ENCODE measurements at places on chromosomes 12 and 14.

- DNase-seq = no peak
Measured at GRCh38 chr14:60346706-60347105, 97.7 kb downstream of the PPM1A start.

GRCh38 chr12:88553941-88554658, 26.2 kb downstream of the KITLG start:
- DNase-seq = peak; percentile 82

- no peak for DNase-seq
Measured at GRCh38 chr12:57864442-57865083, 18.0 kb upstream of the CTDSP2 start.

DNA sequence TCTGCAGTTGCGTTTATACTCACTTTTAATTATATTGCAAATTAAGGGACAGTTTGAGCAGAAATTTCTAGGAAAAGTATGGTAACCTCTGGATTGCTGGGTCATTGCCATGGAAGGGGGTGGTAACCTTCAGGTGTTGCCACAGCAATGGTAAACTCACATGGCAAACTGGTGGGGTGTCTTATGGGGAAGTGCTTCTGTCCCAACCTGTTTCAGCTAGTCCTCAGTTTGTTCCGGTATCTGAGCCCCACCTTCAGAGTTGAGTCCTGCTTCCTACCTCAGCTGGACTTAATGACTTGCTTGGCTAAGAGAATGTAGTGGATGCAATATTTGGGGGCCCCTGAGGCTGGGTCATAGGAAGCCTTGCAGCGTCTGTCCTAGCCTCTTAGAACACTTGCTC, 7.3 kb upstream of the CLMN start:
- DNase-seq = no peak

DNA sequence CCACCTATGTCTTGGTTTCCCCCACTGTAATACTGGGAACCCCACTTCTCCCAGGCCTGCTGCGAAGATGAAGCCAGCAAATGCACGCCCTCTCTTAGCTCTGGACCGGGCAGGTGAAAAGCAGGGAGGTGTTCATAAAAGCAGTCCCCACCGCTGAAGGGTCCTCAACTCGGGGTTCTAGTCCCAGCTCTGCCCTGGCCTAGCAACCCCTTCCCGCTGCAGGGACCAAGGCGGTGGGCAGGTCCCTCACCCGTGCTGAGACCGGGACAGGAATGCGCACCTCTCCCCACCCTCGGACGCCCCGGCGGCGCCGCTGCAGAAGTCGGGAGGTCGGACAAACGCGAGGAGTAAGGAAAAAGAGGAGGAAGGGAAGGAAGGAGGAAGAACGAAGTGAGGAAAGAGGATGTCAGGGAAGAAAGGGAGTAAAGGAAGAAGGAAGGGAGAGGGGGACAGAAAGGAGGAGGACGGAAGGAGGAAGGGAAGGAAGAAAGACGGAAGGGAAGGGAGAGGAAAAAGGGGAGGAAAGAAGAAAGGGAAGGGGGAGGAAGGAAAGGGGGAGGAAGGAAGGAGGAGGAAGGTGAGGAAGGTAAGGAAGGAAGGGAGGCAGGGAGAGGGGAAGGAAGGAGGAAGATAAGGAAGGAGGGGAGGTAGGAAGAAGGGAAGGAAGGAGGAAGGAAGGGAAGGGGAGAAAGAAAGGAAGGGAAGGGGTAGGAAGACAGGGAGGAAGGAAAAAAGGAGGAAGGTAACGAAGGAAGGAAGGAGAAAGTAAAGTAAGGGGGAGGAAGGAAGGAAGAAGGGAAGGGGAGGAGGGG, 701 bp downstream of the SPRING1 start:
- no peak for DNase-seq

DNA sequence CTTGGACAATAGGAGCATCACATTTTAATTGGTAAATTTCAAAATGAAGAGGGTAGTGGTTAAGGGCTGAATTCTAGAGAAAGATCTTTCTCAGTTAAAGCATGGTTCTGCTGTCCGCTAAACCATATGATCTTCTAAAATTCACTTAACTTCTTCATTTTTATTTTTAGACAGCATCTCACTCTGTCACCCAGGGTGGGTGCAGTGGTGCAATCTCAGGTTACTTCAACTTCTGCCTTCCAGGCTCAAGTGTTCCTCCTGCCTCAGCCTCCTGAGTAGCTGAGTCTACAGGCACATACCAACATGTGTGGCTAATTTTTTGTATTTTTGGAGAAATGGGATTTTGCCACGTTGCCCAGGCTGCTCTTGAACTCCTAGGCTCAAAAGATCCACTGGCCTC, 226.7 kb upstream of the ABCD2 start:
- no peak for DNase-seq

DNA sequence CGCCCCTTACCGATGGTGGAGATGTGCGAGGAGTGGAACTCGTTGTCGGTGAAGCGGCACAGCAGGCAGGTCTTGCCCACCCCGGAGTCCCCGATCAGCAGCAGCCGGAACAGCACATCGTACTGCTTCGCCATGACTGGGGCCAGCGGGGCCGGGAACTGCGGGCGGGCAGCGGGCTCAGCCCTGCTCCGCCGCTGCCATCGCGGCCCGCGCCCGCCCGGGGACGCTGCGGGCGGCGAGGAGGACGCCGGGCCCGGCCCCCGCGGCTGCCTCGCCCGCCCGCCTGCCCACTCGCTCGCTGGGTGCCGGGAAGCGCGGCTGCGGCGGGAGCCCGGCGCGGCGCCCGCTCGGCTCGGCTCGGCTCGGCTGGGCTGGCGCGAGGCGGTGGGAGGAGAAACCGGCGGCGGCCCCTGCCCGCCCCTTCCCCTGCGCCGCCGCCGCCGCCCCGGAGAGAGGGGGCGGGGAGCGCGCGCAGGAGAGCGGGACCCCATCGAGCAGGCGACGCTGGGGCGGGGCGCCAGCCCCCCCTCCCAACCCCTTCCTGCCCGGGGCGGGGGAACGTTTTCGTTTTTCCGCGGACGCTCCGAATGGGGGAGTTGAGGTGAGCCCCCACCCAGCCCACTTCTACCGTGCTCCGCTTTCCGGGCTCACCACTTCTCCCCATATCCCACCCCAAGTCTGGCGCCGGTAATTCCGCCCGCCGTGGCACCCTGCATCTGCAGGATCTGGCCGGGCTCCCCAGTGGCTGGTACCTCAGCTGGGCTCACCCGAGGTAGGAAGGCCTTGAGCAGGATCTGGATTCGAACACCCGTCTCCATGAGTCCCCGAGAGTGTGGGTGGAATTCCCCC, at the start of gene RAB15:
Gene RAB15, minus strand, starts transcription at position 394 of the 849 bp plus-strand sequence. Its CDS starts 260 bp downstream, at position 134.
- no peak for DNase-seq

GRCh38 chr12:68122236-68122920, 37.2 kb downstream of the IFNG start:
- peak; percentile 13 for DNase-seq

- no peak for DNase-seq
Measured at GRCh38 chr14:22588526-22589095, 413 bp downstream of the DAD1 start.

DNA sequence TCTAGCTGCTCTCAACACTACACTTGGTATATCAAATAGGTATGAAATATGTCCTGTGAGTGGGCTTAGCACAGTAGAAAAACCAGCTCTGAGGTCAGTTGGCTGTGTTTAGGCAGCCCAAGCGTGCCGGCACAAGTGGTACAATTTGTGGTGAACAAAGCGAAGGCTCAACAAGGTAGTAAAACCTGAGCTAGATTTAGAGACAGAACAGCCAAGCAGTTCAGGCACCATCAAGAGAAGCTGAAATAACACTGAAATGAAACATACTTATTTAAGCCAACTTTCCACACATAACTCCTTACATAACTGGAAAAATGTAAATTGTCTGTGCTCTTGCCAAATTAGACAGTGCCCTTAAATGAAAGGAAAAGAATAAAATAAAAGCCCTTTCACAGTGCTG, 596.8 kb upstream of the FBXO33 start:
- no peak for DNase-seq

DNA sequence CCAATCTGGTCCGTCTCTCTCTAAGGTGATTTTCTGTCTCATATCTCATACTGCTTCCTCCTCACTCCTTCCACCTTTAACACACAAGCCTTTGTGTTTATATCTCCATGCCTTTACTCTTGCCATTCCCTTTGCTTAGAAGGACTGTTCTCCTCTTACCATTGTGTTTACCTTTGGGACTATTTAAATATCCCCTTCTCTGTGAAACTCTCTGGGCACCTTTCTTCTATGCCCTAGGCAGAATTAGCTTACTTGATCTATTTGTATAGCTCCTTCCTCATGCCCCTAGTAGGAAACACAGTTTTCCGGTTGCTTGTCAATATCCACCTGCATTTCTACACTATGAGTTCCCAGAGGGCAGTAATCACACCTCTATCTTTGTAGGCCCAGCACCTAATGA, 3.9 kb upstream of the AMHR2 start:
- DNase-seq = no peak

DNA sequence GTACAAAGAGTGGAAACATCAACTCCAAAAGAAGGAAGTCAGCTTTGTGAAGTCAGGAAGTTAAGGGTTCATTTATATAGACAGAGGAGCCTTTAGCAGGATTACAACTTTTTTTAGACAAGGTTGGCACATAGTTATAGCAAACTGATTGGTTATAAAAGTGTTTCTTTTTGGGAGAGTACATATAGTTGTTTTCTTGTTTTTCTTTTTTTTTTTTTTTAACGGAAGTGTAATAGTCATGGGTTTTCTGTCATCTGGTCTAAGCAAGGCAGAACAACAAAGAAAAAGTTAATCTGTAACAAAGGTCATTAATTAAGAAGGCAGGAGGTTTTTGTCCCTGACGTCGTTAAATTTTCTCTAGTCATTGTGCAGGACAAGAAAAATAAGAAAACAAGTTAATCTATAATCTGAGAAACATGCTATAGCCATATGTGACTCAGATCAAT, 13.0 kb upstream of the MFAP5 start:
- no peak for DNase-seq

DNA sequence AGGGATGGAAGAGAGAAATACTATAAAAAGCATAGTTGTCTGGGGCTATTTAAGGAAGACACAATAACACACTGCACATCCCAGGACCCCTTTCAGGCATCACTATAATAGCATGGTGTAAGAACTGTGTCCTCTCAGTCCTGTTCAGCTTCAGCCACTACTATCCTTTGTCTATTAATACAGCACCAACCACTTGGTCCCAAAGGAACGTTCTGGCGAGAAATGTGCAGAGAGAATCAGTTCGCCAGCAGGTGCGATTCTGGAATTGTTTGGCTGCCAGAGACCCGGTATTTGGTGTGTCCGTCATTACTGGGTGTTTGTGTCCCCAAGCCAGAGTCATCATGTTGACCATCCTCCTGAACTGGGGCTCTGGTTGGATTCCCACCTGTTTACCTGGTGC, 52.7 kb downstream of the BICD1 start:
- DNase-seq = no peak

- DNase-seq = peak; percentile 26
Measured at GRCh38 chr12:116423094-116423493, 136.1 kb upstream of the MAP1LC3B2 start.

GRCh38 chr12:20629414-20630156, 65.5 kb upstream of the SLCO1C1 start:
- DNase-seq = peak; percentile 68

DNA sequence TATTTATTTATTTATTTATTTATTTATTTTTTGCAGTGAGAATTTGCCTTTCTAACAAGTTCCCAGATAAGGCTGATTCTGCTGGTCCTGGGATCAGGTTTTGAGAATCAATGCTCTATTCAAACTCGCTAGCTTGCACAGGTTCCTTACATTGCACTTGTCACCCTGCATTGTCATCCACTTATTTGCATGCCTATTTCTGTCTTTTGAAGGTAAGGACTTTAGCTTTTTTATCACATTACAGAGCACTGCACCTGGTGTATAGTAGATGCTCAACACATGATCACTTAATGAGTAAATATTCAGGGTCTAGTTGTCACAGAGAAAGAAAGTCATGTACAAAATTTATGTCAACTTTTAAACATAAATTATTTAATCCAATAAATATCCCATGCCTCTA, 219.7 kb upstream of the BTG1 start:
- DNase-seq = no peak

DNA sequence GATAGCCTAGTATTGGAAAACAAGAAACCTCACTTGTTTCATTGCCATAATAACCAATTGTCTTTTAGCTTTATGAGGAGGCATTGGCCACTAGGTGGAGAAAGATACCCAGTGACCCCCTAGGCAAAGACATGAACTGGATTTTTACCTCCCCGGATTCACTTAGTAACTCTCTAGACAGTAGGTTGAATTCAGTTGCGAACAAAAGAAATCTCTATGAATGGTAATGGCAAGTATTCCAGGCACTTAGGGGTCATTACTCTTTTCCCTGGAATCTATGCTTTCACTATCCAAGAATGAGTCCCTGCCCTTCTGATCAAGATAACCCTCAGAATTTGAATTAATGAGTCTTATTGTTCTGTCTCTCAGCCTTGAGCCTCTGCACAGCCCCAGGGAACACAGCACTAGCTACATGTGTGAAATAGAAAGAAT, 29.5 kb upstream of the RHOJ start:
- DNase-seq = peak; percentile 79

All from astrocyte of the spinal cord (primary cell).